ENCODE measurements at places on chromosomes 2 and 18.
A peak's percentile ranks its signal among the peaks of the same experiment; 100 is the strongest.

GRCh38 chr18:32896776-32897547, 124.1 kb upstream of the KLHL14 start:
- no peak for DNase-seq

- no peak for DNase-seq
These were observed 3.0 kb upstream of the GCG start for GRCh38 chr2:162155093-162155492.

DNA sequence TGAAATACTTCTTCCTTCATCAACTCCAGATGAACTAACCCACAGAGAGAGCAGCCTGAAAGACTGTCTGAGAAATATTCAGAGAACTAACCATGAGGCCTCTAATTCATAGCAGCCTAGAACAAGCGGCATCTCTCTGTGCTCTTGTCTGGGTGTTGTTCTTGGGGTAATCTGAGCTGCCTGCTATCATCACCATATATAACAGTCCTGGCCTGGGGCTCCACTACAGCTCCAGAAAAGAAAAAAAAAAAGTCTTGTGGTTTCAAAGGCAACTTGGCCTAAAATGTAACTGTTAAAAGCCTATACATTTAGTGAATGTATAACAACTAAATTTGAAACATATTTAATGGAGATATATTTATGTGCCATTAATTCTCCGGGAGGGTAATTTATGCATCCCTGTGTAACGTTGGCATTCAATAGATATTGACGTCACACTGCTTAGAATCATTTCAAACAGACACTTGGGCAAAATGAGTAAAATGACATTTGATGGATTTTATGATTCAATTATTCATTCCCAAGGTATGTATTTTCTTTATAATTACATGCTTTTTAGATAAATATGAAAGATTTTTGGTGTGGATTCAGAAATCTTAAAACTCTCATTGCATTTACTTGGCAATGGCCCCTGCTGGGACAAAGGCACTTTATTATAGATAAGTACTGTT, 294.3 kb downstream of the HRH4 start:
- DNase-seq, result no peak

GRCh38 chr2:192245329-192245728, 50.6 kb upstream of the TMEFF2 start:
- DNase-seq, result no peak

DNA sequence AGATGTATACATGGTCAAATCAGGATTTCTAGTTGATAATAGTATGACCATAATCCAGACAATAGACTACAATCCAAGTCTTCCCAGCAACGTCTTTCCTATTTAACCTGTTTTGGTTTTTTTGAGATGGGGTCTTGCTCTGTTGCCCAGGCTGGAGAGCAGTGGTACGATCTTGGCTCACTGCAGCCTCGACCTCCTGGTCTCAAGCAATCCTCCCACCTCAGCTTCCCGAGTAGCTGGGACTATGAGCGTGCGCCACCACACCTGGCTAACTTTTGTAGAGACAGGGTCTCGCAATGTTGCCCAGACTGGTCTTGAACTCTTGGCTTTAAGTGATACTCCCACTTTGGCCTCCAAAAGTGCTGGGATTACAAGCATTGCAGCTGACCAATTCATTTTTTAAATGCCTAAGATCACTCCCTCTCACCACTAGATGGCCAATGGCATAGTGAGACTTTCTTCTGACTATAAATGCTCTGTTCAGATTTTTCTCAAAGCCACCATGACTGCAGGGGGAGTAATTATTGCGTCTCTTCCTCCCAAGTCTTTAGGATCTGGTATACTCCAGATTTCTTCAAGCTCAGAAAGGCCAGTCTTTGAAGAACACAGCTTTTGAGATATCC, 47.6 kb downstream of the HNRNPLL start:
- DNase-seq, result no peak

DNA sequence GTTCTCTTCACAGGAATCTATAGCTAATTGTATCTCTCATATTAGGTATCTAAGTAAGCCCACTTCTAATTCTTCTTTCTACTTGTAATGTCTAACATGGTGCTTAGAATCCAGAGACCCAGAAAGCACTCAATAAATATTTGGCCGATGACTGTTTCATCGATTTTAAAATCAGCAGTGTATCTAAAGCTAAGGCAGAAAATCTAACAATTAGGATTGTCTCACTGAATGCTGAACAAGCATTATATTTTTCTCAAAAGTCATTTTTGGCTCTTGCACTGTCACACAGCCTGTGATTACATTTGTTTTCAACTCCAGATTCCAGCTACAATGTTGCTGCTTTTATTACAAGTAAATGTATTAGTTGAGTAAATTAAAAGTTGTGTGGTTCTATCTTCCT, 20.3 kb downstream of the COL5A2 start:
- no peak for DNase-seq

GRCh38 chr2:100935372-100935752, 66.7 kb upstream of the RPL31 start:
- no peak for DNase-seq

DNA sequence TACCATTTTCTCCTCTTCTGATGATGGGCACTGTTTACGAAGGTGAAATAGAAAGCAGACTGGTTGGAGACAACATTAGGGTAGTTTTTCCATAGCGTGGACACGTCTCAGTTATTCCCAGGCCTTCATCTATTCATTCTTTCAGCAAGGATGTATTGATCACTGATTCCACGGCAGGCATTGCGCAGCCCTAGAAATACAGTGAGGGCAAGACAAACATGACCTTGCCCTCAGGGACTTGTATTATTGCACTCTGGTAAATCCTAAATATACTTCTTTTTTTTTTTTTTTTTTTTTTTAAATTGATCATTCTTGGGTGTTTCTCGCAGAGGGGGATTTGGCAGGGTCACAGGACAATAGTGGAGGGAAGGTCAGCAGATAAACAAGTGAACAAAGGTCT, 167.3 kb upstream of the SPRED2 start:
- no peak for DNase-seq

- no peak for DNase-seq
These were observed 32.9 kb downstream of the DGKD start for GRCh38 chr2:233387225-233387624.

DNA sequence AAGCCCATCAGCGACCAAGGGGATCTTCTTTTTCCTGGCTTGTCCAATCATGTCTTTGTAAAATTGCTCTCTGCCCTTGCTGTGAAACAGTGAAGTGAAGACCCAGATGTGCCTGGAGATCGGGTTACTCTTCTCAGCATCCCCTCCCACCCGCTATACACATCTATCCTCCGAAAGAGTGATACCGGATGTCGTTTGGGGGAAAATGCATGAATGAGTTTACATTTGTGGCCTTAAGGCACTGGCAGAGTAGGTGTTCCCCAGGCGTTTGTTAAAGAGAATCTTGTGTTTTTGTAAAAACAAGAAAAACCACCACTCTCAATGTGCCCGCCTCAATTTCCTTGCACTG, 528.3 kb downstream of the CMPK2 start:
- no peak for DNase-seq

GRCh38 chr18:12595571-12596255, 62.2 kb downstream of the SPIRE1 start:
- no peak for DNase-seq

- DNase-seq, result no peak
These were observed 26.7 kb downstream of the CTLA4 start for GRCh38 chr2:203894262-203894661.

GRCh38 chr2:127637725-127638252, 8.2 kb upstream of the GPR17 start:
- no peak for DNase-seq

DNA sequence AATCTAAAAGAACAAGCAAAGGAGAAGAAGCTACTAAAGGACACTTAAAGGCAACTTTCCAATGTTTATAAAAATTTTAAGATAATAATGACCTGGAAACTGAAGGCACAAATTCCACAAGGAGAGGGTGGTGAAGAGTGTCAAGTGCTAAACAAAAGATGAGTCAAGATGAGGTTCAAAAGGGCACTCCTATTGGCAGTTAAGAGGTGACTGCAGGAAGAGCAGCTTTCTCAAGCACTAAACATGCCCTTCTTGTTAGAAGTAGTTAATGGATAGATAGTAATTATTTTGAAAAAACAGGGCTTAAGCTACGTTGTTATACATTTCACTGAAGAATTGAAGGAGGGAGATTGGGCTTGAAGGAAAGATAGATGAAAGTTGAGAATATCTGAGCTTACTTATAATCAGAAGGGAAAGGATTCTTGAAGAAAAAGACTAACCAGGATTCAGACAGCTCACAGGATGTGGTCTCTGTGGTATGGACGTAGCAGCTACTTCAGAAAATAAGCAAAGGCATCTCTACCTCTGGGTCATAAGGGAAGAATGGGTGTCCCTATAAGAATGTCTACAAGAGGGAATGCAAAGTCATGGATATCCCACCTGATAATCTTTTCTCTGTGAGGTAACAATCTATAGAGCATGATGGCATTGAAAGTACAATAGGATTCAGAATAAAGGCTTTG, 454.7 kb upstream of the SLC39A10 start:
- DNase-seq, result peak; percentile 0

- peak; percentile 85 for DNase-seq
These were observed 61.4 kb downstream of the TTC39C start for GRCh38 chr18:24075767-24076597.

All from activated naive CD8-positive, alpha-beta T cell treated with anti-CD3 and anti-CD28 coated beads for 36 hours (primary cell).